CD4-positive, alpha-beta T cell treated with Interferon gamma for 1 hour (primary cell): ENCODE measurements at places on chromosomes 5 and 9.

DNA sequence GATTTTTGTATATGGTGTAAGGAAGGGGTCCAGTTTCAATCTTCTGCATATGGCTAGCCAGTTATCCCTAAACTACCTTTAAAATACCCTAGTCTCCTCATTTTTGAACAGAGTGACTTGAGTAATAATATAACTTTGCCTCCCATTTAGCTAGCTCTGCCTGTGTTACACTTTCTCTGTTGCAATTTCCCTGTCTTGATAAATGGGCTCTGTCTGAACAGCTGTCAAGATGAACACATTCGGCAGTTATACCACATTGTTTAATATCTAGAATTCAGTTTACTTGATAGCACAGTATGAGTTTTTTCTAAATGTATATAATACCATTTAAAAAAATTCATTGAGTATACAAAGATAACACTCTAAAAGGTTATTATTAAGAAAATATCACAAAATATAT, 562.9 kb upstream of the FTMT start:
- DNase-seq, result no peak

- DNase-seq, result no peak
These were observed 122.8 kb upstream of the MAP3K1 start for GRCh38 chr5:56692359-56693219.

DNA sequence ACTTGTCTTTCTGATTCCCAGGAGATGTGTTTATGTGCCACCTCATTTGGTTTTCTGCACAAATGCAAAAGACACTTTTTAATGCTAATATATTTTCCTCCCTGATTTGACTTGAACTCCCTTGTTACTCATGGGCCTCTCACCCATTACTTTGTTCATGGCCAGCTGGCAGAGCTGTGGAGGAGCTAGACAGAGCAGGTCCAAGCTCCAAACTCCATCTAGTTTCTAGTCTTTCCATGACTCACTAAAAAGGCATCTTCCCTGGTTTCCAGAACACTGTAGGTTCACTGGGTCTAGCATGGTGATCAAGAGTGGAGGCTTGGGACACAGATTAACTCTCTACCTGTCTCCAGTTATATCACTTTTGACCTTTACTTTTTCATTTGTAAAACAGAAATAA, 161.0 kb upstream of the SLC28A3 start:
- no peak for DNase-seq

GRCh38 chr5:134267366-134268018, 41.6 kb upstream of the PPP2CA start:
- no peak for DNase-seq

DNA sequence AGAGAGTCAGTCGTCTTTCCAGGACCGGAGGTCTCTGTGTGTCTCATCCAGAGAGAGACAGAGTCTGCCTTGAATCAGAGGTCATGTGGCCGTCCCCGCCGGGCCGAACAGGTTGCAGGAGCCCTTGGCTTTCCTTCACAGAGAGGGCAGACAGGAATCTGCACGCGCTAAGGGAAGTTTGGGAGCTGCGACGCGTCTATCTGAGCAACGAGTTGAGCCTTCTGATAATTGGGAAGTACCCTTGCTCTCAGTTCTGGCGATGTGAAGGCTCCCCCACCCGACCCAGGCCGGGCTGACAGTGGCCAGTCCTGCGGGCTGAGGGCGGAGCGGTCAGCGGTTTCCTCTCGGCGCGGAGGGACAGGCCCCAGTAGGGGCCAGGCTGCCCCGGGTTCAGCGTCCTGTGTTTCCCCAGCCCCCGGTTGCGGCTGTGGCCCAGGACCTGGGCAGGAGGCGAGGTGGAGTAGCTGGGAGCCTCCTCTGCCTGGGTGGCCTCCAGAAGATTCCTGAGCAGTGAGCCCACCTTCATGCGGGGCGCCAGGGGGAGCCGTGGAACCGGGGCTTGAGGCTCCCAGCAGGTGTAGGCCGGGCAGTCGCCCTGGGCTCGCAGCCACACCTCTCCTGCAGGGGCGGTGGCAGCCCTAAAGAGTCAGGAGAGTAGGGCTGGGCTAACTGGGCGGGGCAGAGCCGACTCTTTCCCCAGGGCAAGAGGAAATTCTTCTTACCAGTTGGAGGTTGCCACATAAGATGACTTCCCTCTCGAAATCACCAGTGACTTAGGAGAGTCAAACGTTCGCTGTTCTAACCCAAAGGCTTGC, 13.9 kb downstream of the NR2F1 start:
- DNase-seq, result no peak

- no peak for DNase-seq
These were observed 31.2 kb downstream of the NR3C1 start for GRCh38 chr5:143372187-143372829.

GRCh38 chr5:179268966-179269693, 76.1 kb downstream of the ADAMTS2 start:
- DNase-seq, result no peak

- no peak for DNase-seq
These were observed 2.3 kb upstream of the TSC1 start for GRCh38 chr9:132946631-132947295.

GRCh38 chr5:160833806-160834205, 18.2 kb downstream of the ATP10B start:
- no peak for DNase-seq

- no peak for DNase-seq
These were observed 44.9 kb downstream of the PLEKHG4B start for GRCh38 chr5:136901-137300.

- no peak for DNase-seq
These were observed 599.6 kb upstream of the ADAMTS16 start for GRCh38 chr5:4540375-4541173.
